ENCODE measurements at places on chromosomes 5 and 9. TPM values are rescaled to one million over a fixed set of nuclear protein-coding genes. Genes with fewer than 3 reads are reported as not detected.

GRCh38 chr9:108434036-108434435 lies 421.8 kb downstream of the ACTL7B start:
- peak; percentile 10 for DNase-seq

GRCh38 chr9:76571288-76571687 lies 112.3 kb downstream of the GCNT1 start:
- no peak for DNase-seq

Gene SEMA6A
- 1.0 TPM for total RNA-seq

Gene SAXO1
- under 0.01 TPM for total RNA-seq

- peak; percentile 3 for DNase-seq
Observed at GRCh38 chr5:16776611-16777251, 159.4 kb downstream of the MYO10 start.

Gene N4BP3
- total RNA-seq, result 2.6 TPM
